ENCODE measurements at places on chromosomes 2 and 18.

DNA sequence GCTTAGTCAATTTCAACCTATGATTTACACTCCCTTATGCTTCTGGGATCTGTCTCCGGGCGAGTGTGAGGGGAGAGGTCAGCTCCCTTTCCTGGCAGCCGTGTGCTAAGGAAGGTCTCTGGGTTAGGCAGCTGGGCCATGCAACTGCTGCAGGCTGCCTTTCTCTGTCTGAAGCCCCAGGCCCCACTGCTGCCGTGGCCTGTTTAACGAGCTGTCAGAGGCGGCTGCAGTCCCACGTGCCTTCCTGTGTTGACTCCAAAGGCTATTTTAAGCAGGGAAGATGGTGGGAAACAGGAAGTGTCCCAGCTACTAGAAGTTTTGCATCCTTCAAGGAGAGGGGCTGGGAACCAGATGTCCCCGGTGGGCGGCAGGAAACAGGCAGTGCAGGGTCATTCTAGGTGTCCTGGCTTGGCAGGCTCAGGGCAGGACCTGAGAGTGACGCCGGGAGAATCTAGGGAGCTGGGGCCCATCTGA, 186.4 kb downstream of the TNS1 start:
- peak; percentile 47 for DNase-seq

- peak; percentile 55 for DNase-seq
These were observed 2.5 kb upstream of the MAT2A start for GRCh38 chr2:85536479-85536878.

DNA sequence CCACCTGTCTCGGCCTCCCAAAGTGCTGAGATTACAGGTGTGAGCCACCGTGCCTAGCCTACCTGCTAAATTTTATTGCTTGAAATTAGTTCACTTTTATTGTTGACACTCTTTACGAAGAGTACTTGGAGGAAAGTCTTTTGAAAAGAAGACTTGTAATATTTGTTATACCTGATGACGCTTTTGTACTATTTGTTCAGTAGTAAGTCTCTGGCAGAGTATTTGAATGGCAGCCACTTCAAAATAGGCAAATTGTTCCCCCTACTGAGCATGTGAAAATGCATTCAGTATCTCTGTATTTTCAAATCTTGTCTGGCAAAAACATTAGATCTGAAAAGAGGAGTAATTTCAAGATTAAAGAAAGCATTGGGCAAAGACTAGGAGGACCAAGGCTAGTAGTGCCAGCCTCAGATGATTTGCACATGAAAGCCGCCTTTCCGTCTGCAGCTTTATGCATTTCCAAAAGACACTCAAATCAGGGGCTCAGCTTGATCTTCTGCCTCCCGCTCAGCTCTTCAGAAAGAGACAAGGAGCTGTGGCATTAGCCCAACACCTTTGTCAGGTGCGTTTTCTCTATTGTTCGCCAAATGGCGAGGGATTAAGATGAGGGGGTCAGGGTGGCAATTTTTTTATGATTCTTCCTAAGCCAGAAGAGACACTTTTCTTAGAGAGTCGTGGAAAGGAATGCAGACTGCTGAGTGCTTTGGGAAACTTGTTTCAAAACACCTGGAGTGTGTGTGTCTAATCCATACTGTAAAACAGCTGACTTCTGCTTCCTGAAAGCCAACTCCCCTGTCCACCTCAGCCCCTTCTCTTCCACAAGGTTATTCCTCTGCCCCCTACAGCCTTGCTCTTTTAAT, 18.8 kb upstream of the FOXI3 start:
- no peak for DNase-seq

DNA sequence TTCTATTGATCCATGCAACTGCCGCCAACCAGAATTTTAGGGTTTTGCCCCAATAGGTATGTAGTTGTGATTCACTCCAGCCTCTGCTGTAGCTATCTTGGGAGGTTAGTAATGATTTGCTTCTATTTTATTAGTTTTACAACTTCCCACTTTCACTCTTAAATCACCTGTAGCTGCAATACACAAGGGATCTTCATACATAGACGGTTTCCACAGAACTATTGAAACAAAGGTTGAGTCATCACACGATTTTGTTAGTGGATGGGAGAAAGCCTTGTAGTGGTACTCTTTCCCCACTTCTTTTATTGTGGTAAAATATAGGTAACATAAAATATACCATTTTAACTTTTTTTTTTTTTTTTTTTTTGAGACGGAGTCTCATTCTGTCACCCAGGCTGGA, 104.2 kb upstream of the SPRED2 start:
- no peak for DNase-seq

GRCh38 chr2:136383167-136383566, 265.2 kb upstream of the CXCR4 start:
- no peak for DNase-seq

GRCh38 chr2:10935953-10936942, 24.5 kb downstream of the KCNF1 start:
- no peak for DNase-seq

DNA sequence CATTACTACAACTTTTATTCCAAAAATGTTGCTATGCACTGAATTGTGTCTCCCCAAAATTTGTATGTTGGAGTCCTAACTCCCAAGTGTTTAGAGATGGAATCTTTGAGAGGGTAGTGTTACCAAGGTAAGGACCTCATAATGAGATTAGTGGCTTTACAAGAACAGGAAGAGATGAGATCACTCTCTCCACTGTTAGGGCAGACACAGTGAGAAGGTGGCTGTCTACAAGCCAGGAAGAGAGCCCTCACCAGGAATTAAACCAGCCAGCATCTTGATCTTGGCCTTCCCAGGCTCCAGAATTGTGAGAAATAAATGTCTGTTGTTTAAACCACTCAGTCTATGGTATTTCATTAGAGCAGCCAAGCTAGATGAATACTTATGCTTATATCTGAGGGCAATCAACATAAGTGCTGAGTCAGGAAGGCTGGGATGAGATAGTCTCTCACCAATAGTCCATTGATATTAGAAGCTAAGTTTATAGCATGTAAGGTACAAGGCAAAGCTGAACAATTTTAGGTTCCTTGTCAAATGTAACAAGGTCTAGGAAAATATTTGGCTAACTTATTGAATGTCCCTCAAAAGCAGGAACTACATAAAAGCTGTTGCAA, 317.6 kb upstream of the REG3G start:
- DNase-seq: no peak

DNA sequence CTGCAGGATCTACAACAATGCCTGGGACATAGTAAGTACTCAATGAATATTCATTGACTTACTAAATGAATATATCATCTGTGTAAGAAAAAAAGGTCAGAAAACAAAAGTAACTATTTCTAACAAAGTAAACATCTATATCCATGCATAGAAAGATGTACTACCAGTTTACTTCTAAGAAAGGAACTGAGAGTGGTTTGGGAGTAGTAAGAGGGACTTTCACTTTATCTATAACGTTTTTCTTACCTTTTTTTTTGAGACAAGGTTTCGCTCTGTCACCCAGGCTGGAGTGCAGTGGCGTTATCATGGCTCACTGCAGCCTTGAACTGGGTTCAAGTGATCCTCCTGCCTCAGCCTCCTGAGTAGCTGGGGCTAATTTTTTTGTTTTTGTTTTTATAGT, 25.7 kb downstream of the DHX57 start:
- DNase-seq: no peak

GRCh38 chr2:168895771-168896170, 5.3 kb upstream of the G6PC2 start:
- no peak for DNase-seq

GRCh38 chr18:11025671-11026070, 123.7 kb downstream of the PIEZO2 start:
- no peak for DNase-seq

GRCh38 chr2:50624506-50624905, 407.4 kb downstream of the NRXN1 start:
- DNase-seq: no peak

- no peak for DNase-seq
These were observed 12.9 kb downstream of the HES6 start for GRCh38 chr2:238226698-238227586.

DNA sequence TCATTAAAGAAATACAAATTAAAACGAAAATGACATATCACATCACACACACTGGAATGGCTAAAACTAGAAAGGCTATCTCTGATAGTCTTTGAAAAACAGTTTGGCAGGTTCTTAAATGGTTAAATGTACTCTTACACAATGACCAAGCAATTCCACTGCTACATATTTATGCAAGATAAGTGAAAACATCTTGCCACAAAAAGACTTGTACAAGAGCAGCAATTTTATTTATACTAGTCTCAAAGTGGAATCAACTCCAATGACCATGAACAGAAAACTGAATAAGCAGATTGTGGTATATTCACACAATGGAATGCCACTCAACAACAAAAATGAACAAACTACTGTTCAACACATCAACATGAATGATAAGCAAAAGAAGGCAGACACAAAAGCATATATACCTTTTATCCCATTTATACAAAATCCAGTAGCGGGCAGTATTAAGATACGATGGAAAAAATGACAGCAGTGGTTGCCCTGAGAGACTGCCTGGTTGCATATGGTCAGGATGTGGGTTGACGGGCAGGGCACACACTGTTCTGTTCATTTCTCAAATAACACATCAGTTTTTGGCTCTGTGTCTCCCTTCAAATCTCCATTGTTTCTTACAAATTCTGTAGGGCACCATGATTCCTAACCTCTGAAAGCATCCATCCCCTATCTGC, 25.4 kb downstream of the SP100 start:
- no peak for DNase-seq

DNA sequence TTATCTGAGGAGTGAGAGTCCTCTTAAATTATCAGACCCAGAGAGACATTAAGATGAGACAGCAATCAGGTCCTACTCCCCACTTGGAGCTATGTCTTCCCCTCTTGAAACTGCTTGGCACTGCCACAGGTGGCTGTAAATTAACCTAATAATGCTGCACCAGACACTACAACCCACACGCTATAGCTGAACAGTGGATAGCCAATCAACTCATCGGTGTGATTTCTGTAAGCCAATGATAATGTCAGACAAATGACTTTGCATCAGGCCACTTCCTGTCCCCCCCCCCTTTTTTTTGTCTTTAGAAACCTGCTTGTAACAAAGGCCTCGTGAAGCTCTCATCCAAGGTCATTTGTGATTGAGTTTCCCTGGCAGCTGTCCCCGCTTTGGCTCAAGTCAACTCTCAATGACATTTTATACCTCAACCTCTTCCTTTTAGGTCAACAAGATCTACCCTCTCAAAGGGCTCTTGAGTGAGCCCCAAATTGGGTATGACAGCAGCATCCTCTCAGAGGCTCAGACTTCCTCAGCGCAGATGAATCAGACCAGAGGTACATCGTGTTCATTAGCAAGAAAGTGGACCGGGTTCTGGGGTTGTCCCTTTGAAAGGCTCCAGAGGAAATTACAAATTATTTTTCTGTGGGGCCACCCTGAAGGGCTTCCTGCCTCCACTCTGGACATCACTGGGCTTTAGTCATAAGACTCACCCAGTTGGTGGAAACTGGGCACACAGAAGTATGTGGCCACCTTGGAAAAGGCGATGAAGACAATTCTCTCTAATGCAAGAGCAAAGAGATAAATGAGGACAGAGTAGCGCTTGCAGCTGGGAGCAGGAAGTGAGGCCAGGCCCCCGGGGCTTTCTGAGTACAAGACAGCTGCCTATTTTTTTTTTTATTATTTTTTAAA, 73.6 kb downstream of the COPS8 start:
- no peak for DNase-seq

- DNase-seq: no peak
These were observed 228.6 kb upstream of the RBBP8 start for GRCh38 chr18:22704586-22704918.

DNA sequence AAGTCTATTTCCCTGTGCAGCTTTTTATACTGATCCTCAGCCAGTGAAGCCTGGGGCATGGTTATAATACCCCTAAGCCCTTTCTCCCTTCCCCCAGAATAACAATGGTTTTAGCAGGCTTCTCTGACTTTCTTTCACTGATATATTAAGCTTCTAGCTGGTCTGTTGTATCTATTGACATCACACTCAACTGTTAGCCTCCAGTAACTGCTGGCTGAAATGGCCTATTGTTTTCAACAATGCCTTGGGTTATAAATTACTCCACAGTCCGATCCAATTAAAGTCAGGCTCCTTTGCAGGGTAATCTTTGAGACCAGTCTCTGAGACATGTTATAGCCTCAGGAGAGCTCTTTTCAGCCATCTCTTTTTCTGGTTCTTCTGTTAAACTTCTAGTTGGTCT, 2.9 kb upstream of the SLC9A4 start:
- DNase-seq: no peak

DNA sequence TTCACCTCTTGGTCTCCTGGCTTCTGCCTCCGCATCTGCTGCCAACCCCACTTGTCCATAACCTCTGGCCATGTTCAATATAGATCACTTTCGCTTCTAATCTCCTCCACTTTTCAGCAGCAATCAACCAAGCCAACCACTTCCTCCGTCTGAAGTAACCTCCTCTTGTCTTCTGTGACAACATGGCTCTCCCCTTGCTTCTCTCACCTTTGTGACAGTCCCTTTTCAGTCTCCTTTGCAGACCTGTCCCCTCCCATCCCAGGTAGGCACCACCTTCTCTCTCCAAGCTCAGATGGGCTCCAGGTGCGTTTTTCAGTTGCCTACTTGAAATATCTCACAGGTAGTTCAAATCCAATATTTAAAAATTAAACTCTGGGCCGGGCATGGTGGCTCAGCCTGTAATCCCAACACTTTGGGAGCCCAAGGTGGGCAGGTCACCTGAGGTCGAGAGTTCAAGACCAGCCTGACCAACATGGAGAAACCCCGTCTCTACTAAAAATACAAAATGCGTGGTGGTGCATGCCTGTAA, 4.7 kb upstream of the PSD4 start:
- no peak for DNase-seq

DNA sequence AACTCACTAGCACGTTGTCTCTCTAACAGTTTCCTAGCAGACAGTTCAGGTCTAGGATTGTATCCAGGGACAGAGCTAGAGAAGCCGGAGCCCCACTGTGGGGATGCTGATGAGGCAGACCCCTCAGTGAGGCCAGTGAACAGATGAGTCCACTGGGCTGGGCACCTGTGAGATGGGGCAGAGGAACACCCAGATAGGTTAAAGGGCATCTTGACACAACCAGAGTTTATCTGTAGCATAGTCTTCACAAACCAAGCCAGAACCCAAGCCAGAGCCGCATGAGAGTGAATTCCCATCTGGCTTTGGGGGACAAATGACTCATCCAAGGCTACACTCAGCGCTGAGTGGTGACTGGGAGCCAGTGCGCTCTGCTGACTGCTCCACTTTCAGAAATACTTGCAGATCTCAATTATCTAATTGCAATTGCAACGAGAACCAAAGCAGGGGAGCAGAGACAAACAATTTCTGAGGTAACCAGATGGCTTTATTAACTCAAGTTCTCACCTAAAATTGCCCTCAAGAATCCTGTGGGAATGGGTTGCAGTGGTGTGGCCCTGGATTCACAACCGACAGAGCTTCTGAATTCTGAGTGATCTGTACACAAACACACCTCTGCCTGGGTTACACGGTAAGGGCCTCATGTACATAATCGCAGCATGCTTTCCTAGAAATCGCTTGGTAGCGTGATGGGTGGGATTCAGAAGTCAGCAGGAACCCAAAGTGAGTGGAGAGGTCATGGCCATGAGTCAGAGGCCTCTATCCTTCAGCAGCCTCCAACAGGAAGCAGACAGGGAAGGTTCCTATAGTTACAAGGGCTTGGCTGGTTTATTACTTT, 48.7 kb upstream of the MSH2 start:
- DNase-seq: no peak

- no peak for DNase-seq
These were observed 9.9 kb downstream of the GLI2 start for GRCh38 chr2:120745420-120746111.

- DNase-seq: no peak
These were observed 120.4 kb upstream of the NEDD4L start for GRCh38 chr18:57923611-57924010.

- DNase-seq: no peak
These were observed 84.8 kb downstream of the SH3RF3 start for GRCh38 chr2:109213646-109214433.

Measured in SK-N-SH (cell line).